ENCODE measurements at places on chromosomes 12 and 14.

GRCh38 chr12:76028571-76029277 lies 2.9 kb downstream of the PHLDA1 start:
- no peak for DNase-seq

- no peak for DNase-seq
Measured at GRCh38 chr12:76265424-76266180, 82.6 kb downstream of the BBS10 start.

GRCh38 chr12:131836193-131836592 lies 8.0 kb downstream of the MMP17 start:
- DNase-seq = no peak

DNA sequence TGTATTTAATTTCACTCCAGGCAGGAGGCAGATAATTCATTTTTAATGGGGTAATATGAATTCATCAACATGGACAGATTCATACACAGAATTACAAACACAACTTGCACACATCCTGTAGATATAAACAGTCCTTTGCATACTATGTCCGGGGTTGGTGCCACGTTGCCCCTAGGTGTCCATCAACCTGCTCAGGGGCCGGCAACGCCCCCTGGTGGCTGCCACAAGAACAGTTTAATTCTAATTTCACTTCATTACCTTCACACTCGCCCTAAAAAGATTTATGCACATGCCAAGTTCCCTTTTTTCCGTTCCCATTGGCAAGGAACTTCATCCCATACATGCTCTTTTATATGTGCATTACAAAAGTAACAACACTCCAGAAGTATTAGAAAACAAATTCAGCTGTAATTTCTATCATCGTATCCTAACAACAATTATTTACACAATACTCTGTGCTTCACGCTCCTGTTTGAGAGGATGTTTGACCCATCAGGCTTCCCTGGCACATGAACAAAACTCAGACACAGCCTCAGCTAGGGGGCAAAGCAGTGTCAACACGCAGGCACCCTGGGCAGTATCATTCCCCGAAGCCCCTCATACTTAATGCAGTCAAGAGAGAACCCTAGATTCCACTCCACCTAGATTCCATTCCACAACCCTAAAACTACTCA lies 15.5 kb downstream of the MANSC1 start:
- no peak for DNase-seq

DNA sequence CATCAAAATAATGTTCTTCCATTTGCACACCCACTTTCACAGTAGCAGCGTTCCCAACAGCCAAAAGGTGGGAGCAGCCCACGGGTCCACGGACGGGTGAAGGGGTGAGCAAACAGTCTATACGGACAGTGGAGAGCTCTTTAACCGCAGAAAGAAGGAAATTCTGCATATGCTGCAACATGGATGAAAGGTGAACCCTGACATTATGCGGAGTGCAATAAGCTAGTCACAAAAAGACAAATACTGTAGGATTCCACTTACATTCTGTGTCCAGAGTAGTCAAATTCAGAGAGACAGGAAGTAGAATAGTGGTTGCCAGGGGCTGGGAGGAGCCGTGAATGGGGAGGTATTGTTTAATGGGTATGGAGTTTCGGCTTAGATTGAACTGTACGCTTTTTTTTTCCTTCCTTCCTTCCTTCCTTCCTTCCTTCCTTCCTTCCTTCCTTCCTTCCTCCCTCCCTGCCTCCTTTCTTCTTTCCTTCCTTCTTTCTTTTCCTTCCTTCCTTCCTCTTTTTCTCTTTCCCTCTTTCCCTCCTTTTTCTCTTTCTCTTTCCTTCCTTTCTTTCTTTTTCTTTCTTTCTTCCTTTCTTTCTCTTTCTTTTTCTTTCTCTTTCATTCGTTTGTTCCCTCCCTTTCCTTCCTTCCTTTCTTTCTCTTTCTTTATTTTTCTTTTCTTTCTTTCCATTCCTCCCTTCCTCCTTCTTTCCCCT lies 15.8 kb upstream of the ANKRD9 start:
- DNase-seq = no peak

DNA sequence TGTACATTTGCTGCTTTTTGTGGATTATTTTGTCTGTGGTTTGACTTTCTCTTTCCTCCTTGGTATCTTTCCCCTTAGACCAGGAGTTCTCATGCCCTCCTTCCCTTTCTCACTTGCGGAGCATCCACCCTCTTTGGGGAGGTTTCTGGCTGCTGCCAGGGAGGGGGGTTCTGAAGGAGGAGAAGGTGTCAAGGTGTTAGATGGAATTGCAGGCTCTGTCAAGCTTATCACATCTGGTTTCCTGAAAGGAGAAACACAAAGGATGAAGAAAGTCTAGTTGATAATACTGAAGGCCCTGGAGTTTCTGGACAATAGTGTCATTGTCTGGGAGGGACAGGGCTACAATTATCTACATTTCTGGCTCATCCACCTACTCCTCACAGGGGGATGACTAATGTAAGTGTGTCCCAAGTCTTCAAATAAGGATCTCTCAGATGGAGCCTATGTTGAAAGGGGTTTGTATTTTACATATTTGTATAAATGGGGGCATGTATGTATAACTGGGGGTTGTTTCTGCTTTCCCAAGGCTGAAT lies 217.3 kb upstream of the CCDC196 start:
- no peak for DNase-seq

- DNase-seq = no peak
Measured at GRCh38 chr12:7498809-7499208, 4.8 kb downstream of the CD163 start.
